ENCODE measurements at places on chromosomes 16 and 17. TPM values are rescaled to one million over a fixed set of nuclear protein-coding genes. Genes with fewer than 3 reads are reported as not detected.
A peak's percentile ranks its signal among the peaks of the same experiment; 100 is the strongest.

Gene NXPH3
- total RNA-seq, result 0.82 TPM

- H3K27me3 ChIP-seq, result peaks cover 12% of the 10 kb centered on the region
- no peaks in the 10 kb centered on the region for H3K4me1 ChIP-seq
- H3K4me3 ChIP-seq, result no peak overlapping the region
- H3K36me3 ChIP-seq, result no peaks in the 10 kb centered on the region
- no peak overlapping the region for H3K27ac ChIP-seq
These were observed 30.3 kb downstream of the PRAC1 start for GRCh38 chr17:48692049-48692448.

DNA sequence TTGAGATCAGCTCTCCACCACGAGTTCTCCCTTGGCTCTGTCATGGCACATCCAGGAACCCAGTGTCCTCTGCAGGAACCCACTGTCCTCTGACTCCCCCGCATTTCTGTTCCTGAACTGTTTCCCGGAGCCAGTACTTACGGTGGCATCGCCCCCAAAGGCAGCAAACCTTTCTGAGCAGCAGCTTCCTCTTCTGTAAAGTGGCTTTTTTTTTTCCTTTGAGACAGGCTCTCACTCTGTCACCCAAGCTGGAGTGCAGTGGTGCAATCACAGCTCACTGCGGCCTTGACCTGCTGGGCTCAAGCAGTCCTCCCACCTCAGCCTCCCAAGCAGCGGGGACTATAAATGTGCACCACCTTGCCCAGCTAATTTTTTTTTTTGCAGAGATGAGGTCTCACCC is 32.2 kb downstream of the NAGPA start:
- no peak overlapping the region for H3K27ac ChIP-seq
- no peaks in the 10 kb centered on the region for H3K4me1 ChIP-seq
- H3K4me3 ChIP-seq, result no peak overlapping the region
- H3K36me3 ChIP-seq, result no peaks in the 10 kb centered on the region
- H3K27me3 ChIP-seq, result peaks cover 15% of the 10 kb centered on the region

GRCh38 chr16:49248227-49248626 is 33.4 kb downstream of the CBLN1 start:
- no peak overlapping the region for H3K27ac ChIP-seq
- no peak for DNase-seq
- H3K4me1 ChIP-seq, result no peaks in the 10 kb centered on the region
- no peaks in the 10 kb centered on the region for H3K36me3 ChIP-seq

- H3K4me1 ChIP-seq, result peaks cover 6% of the 10 kb centered on the region
- no peak overlapping the region for H3K4me3 ChIP-seq
- peak overlapping the region; percentile 87 for H3K27ac ChIP-seq
- peaks cover 4% of the 10 kb centered on the region for H3K36me3 ChIP-seq
These were observed 23.9 kb downstream of the UNK start for GRCh38 chr17:75808549-75808904.

DNA sequence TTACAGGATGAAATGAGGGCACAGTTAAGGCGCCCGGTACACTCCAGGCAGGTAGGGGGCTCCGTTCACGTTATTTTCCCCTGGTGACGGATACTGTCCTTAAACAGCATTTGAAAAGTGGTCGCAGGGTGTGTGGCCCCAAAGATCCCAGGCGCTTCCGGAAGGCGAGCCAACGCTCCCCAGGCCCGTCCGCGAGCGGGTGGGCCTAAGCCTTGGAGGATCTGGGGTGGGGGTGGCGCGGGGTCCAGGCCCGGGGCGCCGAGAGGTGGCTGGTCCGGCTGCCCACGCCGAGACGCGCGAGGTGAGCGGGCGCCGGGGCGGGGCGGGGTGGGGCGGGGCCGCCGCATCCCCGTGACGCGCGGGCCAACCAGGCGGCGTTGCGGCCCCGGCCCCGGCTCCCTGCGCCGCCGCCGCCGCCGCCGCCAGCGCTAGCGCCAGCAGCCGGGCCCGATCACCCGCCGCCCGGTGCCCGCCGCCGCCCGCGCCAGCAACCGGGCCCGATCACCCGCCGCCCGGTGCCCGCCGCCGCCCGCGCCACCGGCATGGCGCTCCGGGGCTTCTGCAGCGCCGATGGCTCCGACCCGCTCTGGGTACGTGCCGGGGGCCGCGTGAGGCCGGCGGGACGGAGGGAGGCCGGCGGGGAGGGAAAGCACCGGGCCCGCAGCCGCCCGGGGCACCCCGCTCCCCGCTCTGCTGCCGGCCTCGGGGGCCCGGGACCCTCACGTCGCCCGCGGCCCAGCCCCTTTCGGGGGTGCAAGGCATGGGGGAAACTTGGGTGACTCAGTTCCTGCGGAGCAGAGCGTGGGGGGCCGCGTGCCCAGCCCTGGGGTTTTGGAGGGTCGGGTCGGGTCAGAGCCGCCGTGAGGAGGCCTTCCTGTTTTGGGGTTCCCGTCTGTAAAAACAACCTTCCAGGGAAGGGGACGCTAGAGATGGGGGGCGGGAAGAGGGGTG is at the start of gene ABCC1:
ABCC1 (plus strand) TSS at position 407 of the 951 bp plus-strand sequence; CDS start at position 543, 136 bp downstream.
- peak within 1 kb of the TSS; percentile 95 for H3K4me3 ChIP-seq
- H3K4me1 ChIP-seq, result peaks cover 17% of the 10 kb centered on the region
- H3K27me3 ChIP-seq, result peaks cover 8% of the 10 kb centered on the region
- peak; percentile 47 for DNase-seq

Gene PRSS53
- total RNA-seq, result 4.0 TPM

GRCh38 chr16:48910214-48910613 is 300.2 kb upstream of the N4BP1 start:
- no peak overlapping the region for H3K4me3 ChIP-seq
- H3K4me1 ChIP-seq, result no peaks in the 10 kb centered on the region
- H3K27ac ChIP-seq, result no peak overlapping the region
- H3K27me3 ChIP-seq, result peaks cover 6% of the 10 kb centered on the region
- H3K36me3 ChIP-seq, result no peaks in the 10 kb centered on the region

DNA sequence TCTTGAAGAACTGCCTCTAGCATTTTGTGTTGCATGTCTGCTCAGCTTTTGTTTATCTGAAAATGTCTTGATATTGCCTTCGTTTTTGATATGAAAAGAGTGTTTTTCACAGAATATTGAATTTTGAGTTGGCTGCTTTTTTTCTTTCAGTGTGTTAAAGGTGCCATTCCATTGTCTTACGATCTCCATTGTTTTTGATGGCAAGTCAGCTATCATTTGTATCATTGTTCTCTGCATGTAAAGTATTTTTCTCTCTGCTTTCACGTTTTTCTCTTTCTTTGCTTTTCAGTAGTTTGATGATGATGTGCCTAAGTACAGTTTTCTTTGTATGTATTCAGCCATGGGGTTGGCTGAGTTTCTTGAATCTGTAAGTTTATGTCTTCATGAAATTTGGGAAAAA is 57.0 kb downstream of the AIPL1 start:
- peaks cover 27% of the 10 kb centered on the region for H3K4me1 ChIP-seq
- H3K4me3 ChIP-seq, result no peak overlapping the region
- no peaks in the 10 kb centered on the region for H3K36me3 ChIP-seq
- H3K27me3 ChIP-seq, result peaks cover 4% of the 10 kb centered on the region

Gene DLX4
- total RNA-seq, result 2.6 TPM

Gene SLFN12L
- 0.09 TPM for total RNA-seq

Gene FLYWCH2
- total RNA-seq, result 28.3 TPM

Gene APOBR
- 0.09 TPM for total RNA-seq

DNA sequence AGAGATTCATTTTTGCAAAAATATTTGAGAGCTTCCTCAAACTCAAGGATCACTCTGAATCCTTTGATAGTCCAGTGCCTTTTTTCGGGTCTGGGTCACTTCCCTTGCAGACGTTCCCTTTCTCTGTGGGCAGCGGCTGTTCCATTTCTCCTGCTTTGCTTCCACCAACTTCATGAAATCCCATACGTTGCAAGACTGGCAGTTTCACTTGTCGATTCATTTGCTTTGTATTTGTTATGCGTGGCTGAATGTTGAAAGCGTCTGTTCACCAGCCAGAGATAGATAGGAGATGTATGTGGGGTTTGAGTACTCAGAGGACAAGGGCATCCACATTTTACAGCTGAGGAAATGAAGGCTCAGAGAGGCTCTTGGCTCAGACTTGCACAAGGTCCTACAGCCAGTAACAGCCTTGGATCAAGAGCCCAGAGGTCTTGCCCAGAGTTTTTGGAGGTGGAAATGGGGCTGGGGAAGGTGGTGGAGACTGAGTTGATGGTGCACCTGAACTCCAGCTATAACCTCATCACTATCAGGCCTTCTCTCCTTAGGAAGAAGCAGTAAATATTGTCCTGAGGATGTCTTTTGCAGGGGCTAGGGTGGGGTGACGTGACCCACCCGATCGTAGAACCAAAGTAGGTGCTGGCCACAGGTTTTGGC is 1.3 kb upstream of the CCDC102A start:
- peak overlapping the region; percentile 76 for H3K4me3 ChIP-seq
- H3K27me3 ChIP-seq, result no peaks in the 10 kb centered on the region
- DNase-seq, result peak; percentile 26
- H3K27ac ChIP-seq, result peak overlapping the region; percentile 79
- peaks cover 52% of the 10 kb centered on the region for H3K4me1 ChIP-seq
- no peaks in the 10 kb centered on the region for H3K36me3 ChIP-seq

GRCh38 chr16:67514382-67514828 is 14.2 kb upstream of the RIPOR1 start:
- H3K27ac ChIP-seq, result no peak overlapping the region
- H3K4me3 ChIP-seq, result no peak overlapping the region
- H3K36me3 ChIP-seq, result no peaks in the 10 kb centered on the region
- no peak for DNase-seq

Gene HBA1
- not detected for total RNA-seq

Gene CORO6
- total RNA-seq, result 3.4 TPM

Gene CRHR1
- 0.36 TPM for total RNA-seq

- H3K27me3 ChIP-seq, result no peaks in the 10 kb centered on the region
- H3K27ac ChIP-seq, result no peak overlapping the region
- H3K4me1 ChIP-seq, result peaks cover 14% of the 10 kb centered on the region
- H3K4me3 ChIP-seq, result no peak overlapping the region
These were observed 213.6 kb downstream of the SEC14L1 start for GRCh38 chr17:77354420-77354669.

DNA sequence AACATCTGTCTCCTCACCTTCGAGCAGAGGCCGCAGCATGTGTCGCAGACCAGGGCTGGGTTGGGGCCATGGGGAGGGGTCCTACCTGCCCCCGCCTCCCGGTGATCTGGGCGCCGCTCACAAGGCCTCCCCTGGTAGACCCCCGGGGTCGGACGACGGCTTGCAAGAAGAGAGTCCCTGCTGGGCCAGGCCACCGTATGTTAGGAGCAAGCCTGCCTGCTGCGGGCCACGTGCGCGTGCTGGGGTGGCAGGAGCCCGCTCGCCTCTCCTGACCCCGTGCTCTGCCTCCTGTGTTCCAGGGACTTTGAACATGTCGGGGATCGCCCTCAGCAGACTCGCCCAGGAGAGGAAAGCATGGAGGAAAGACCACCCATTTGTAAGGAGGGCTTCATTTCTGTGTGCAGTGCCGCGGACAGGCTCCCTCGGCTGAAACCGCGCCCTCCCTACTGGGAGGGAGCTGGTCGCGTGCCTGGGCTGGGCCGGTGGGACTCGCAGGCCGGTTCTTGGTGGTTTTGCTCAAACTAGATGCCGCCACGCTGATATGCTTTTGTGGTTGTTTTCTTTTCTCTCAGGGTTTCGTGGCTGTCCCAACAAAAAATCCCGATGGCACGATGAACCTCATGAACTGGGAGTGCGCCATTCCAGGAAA is 4.4 kb downstream of the UBE2I start:
- no peak overlapping the region for H3K4me3 ChIP-seq
- H3K27ac ChIP-seq, result no peak overlapping the region
- no peak for DNase-seq

GRCh38 chr16:525520-526180 is 1.9 kb upstream of the CAPN15 start:
- no peak for DNase-seq
- H3K4me1 ChIP-seq, result peaks cover 25% of the 10 kb centered on the region
- peak overlapping the region; percentile 60 for H3K27ac ChIP-seq
- no peaks in the 10 kb centered on the region for H3K27me3 ChIP-seq

GRCh38 chr17:64042700-64043485 is 22.5 kb upstream of the ICAM2 start:
- H3K36me3 ChIP-seq, result peaks cover 26% of the 10 kb centered on the region
- no peak for DNase-seq
- H3K27me3 ChIP-seq, result no peaks in the 10 kb centered on the region
- no peak overlapping the region for H3K27ac ChIP-seq

DNA sequence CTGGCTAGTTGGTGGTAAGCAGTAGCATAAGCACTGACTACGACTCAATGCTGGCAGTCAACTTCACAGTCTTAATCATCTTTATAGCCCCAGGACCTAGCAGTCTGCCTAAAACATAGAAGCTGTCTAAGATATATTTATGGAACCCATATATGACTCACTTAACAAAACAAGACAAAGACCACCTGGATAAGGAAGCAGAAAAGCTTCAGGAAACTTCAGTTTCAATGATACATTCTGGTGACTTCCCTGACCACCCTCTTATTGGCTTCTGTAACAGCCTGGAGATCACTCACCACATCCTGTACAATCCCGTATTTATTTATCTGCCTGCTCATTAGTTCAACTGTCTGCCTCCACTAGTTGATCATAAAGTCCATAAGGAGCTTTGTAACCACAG is 95.5 kb downstream of the PMP22 start:
- peaks cover 5% of the 10 kb centered on the region for H3K27me3 ChIP-seq
- peaks cover 11% of the 10 kb centered on the region for H3K4me1 ChIP-seq
- no peak for DNase-seq
- no peaks in the 10 kb centered on the region for H3K36me3 ChIP-seq
- H3K4me3 ChIP-seq, result no peak overlapping the region

DNA sequence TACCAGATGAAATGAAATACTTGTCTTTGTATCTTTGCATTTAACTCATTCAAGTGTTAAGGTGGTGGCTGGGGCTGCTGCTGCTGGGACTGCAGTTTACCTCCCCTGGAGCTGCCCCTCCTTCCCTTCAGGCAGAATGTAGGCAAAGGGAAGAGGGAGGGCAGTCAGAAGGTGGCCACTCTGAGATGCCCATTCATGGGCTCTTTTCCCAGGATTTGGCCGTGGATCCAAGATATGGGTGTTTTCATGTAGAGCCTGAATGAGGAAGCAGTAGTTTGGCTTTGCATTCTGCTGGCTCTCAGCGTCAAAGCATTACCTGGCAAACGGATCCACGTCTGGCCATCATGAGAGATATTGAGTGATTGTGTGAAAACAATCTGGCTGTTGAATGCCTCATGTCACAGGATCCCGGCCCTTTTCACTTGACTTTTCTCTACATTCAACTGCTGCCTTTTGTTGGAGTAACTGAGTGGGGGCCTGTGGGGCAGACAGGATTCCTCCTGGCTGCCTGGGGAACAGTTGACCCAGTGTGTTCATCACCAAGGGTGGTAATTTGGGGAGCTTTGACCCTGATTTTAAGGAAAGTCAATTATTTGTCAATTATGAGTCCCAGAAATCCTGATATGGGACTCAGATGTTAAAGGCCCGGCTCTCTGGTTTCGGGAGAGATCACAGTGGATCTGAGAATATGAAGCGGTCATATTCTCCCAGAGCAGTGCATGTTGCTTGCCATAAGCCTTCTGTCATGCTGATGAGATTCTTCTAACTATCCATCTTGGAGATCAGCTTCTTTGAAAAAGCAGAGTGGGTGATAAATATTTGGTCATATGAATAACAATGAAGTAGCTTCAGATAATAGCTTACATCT is 236.8 kb downstream of the IRX3 start:
- H3K4me3 ChIP-seq, result no peak overlapping the region
- H3K27ac ChIP-seq, result peak overlapping the region; percentile 59
- peaks cover 3% of the 10 kb centered on the region for H3K27me3 ChIP-seq
- DNase-seq, result no peak
- H3K4me1 ChIP-seq, result peaks cover 38% of the 10 kb centered on the region

All from mesothelial cell of epicardium (in vitro differentiated cells).